Peyer's patch (tissue), 4 donors: ENCODE measurements at places on chromosomes 12 and 14. TPM values are rescaled to one million over a fixed set of nuclear protein-coding genes. Genes with fewer than 3 reads are reported as not detected.

DNA sequence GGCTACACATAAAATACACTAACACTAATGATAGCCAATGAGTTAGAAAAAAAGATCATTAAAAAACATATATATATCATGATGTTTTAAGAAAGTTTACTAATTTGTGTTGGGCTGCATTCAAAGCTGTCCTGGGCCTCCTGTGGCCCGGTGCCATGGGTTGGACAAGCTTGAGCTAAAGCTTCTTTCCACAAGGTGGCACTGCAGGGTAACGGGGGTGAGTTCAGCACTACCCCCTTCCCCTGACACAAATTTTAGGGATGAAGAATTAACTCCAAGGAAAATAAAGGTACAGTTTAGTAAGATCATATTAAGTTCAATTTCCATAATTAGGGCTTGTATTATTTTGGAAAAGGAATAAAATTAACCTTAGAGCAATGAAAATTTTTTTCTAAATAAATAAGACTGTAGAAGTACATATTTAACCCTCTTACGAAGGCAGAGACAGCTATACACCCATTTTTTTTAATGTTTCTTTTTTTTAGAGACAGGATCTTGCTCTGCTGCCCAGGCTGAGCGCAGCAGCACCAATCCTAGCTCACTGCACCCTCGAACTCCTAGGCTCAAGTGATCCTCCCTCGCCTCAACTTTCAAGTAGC, 38.9 kb downstream of the PPP1R13B start:
- H3K4me1 ChIP-seq = no peaks in the 10 kb centered on the region
- H3K36me3 ChIP-seq = no peaks in the 10 kb centered on the region
- peak; percentile 57 for DNase-seq
- no peaks in the 10 kb centered on the region for H3K27me3 ChIP-seq

TAS2R31 gene
- 13.2 TPM for total RNA-seq

GRCh38 chr12:13981296-13981962, at the start of gene GRIN2B:
Gene GRIN2B, minus strand, starts transcription at chr12:13981602. Its CDS starts 115,394 bp downstream, at chr12:13866208.
- peak within 1 kb of the TSS; percentile 31 for H3K4me3 ChIP-seq
- no peaks in the 10 kb centered on the region for H3K4me1 ChIP-seq
- no peaks in the 10 kb centered on the region for H3K27me3 ChIP-seq
- H3K36me3 ChIP-seq = no peaks in the 10 kb centered on the region

ZDHHC22 gene
- total RNA-seq = not detected

ZC3H10 gene
- total RNA-seq = 2.0 TPM

DNA sequence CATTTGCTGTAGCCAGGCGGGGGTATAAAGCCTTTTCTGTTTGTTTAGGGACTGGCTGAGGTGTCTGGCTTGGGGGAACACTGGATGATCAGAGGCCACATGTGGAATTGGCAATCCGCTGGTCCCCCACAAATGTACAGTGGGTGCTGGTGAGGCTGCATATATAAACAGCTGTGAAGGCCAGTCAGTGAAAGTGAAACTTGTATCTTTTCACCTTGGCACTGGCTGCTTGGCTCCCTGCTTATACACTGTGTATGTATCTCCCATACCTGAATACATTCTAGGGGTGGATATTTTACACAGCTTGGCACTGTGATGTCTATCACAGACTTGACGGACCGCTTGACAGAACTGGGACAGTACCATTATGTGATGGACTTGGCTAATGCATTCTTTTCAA, 246.8 kb upstream of the AVPR1A start:
- DNase-seq = no peak
- H3K27me3 ChIP-seq = no peaks in the 10 kb centered on the region
- H3K4me3 ChIP-seq = no peak overlapping the region

GRCh38 chr12:128661226-128661569, 162.6 kb downstream of the SLC15A4 start:
- peaks cover 8% of the 10 kb centered on the region for H3K4me1 ChIP-seq
- no peaks in the 10 kb centered on the region for H3K36me3 ChIP-seq
- H3K4me3 ChIP-seq = no peak overlapping the region
- DNase-seq = no peak

DNA sequence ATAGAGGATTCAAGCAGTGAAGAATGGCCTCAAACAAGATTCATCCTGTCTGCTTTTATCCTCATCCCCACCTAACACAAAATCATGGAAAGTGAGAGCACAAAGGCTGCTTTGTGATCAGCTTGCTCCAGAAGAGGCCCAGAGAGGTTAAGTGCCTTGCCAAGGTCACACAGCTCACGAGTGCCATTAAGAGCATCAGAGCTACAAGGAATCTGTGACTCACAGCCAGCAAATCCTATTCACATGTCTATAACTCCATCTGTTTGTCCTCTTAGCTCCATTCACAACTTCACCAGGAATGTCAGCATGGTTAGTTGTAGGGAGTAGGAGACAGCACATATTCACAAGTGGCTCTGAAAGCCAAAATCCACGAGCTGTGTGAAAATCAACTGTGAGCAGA, 79.8 kb downstream of the TTC9 start:
- no peaks in the 10 kb centered on the region for H3K4me1 ChIP-seq
- H3K27me3 ChIP-seq = no peaks in the 10 kb centered on the region
- H3K27ac ChIP-seq = no peak overlapping the region
- no peak overlapping the region for H3K4me3 ChIP-seq

DNA sequence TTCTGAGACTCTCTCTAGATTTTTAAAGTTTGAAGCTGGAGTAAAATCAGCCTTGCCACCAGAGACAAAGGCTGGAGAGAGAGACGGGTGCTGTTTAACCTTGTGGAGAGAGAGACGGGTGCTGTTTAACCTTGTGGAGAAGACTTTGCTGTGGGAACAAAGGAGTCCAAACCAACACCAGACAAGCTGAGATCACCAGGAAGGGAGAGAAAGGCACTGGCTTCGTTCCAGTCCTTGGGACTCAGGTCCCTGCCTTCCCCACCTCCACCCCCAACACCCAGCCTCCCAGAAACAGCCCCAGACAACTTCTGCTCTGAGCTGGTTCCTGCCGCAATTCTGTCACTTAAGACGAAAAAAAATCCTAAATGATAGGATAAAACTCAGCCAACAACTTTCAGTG, 1389.3 kb downstream of the AACS start:
- H3K4me1 ChIP-seq = no peaks in the 10 kb centered on the region
- H3K36me3 ChIP-seq = no peaks in the 10 kb centered on the region
- DNase-seq = no peak
- H3K27ac ChIP-seq = no peak overlapping the region
- no peaks in the 10 kb centered on the region for H3K27me3 ChIP-seq
- no peak overlapping the region for H3K4me3 ChIP-seq

DNA sequence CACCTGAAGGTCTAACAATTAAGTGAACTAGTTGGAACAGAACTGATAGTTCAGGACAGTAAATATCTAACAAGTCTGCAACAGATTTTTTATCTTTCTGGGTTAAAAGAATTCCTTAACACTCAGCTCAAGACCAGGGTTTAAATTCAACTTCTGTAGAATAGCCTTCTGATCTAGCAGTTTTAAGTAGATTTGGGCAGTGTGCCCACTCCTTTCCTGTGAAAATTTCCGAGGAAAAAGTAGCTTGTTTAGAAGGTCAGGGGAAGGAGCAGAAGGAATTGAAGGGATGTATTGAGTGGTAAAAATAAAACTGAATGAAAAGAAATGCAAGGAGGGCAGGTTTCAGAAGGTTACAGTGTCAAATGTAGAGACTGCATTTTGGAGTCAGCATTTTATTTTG, 45.8 kb downstream of the ATL1 start:
- no peak overlapping the region for H3K4me3 ChIP-seq
- H3K27me3 ChIP-seq = no peaks in the 10 kb centered on the region
- no peaks in the 10 kb centered on the region for H3K4me1 ChIP-seq
- no peak overlapping the region for H3K27ac ChIP-seq

DNA sequence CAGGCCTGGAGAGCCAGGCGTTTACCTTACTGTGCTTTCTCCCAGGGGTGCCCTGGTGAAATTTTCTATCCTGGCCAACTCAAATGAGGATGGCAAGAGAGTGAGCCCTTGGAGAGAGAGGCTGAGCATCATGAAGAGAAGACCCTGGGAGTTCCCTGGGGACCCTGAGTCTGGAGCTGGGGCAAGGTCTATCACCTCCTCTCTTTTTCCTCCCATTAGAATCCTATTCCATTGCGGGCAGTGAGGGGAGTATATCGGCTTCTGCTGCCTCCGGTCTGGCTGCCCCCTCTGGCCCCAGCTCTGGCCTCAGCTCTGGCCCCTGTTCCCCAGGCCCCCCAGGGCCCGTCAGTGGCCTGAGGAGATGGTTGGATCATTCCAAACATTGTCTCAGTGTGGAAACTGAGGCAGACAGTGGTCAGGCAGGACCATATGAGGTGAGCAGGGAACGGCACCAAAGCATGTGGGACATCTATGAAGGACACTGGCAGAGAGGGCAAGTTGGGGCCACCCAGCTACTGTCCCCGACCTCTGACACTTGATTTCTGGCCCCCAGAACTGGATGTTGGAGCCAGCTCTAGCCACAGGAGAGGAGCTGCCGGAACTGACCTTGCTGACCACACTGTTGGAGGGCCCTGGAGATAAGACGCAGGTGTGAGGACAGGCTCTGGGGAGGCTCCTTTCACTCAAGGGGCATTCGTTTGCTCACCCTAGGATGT, 1.6 kb downstream of the ARHGEF25 start:
- no peak overlapping the region for H3K4me3 ChIP-seq
- H3K4me1 ChIP-seq = peaks cover 12% of the 10 kb centered on the region
- no peaks in the 10 kb centered on the region for H3K27me3 ChIP-seq
- no peak overlapping the region for H3K27ac ChIP-seq

LMBR1L gene
- total RNA-seq = 80.4 TPM

HOXC9 gene
- 1.9 TPM for total RNA-seq

DNA sequence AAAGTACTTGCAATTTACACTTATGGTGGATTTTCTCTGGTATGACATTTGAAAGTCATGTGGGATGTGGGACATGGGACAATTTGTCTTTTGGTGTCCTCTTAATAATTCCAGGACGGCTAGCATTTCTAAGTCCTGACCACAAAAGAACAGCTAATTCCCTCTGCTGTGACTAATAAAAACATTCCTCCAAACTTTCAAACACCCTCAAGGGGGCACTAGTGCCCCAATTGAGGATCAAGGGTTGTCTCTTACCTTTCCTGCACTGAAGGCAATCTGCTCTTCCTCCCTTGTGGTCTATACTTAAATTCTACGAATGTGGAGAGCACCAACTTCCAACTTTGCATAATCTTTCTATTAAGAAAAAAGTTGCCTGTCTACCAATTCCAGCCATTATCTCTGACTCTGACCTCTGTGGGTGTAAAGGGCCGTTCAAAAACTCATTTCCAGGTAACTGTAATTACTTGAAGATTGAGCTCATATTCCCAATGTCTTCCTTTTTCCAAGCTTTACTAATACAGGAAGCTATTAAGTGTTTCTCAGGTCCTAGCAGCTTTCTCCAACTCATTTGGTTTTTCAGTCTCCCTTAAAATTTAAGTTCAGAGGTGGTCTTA, 210.2 kb downstream of the PTPRO start:
- H3K27me3 ChIP-seq = no peaks in the 10 kb centered on the region
- no peak overlapping the region for H3K4me3 ChIP-seq
- no peaks in the 10 kb centered on the region for H3K4me1 ChIP-seq
- peak; percentile 41 for DNase-seq
- no peaks in the 10 kb centered on the region for H3K36me3 ChIP-seq
- H3K27ac ChIP-seq = no peak overlapping the region

DNA sequence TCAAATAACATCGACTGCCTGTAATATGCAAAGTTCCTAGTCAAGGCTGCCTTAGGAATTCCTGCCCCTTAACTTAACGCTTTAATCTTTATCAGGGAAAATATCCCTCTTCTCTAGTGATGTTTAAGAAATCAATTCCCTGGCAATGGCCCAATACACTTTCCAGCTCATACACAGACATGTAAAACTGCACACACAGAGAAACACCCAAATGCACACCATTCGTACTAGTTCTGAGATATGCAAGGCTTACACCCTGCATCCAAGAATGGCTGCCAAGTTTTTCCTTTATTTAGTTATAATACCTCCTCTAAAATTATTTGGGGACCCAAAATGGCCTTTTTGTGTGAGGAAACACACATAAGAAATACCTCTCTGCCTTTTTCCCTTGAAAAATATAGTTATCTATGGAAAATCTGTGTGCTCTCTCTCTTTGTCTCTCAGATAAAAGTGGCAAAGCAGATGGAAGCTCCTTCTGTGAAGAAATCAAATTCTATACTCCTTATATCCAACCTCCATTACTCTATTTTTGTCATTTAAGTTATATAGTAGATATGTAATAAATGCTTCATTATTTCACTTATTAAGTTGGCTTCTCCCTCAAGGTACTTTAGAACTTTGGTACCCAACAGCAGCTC, 120.0 kb upstream of the MDM1 start:
- H3K4me1 ChIP-seq = no peaks in the 10 kb centered on the region
- H3K27me3 ChIP-seq = no peaks in the 10 kb centered on the region
- H3K4me3 ChIP-seq = no peak overlapping the region
- DNase-seq = no peak
- peak overlapping the region; percentile 76 for H3K27ac ChIP-seq
- no peaks in the 10 kb centered on the region for H3K36me3 ChIP-seq

NRIP2 gene
- total RNA-seq = not detected

MYH6 gene
- not detected for total RNA-seq

- H3K27ac ChIP-seq = no peak overlapping the region
- no peaks in the 10 kb centered on the region for H3K27me3 ChIP-seq
- no peak overlapping the region for H3K4me3 ChIP-seq
- H3K36me3 ChIP-seq = no peaks in the 10 kb centered on the region
- no peak for DNase-seq
These were observed 315.3 kb downstream of the MED13L start for GRCh38 chr12:115962216-115962615.

DNA sequence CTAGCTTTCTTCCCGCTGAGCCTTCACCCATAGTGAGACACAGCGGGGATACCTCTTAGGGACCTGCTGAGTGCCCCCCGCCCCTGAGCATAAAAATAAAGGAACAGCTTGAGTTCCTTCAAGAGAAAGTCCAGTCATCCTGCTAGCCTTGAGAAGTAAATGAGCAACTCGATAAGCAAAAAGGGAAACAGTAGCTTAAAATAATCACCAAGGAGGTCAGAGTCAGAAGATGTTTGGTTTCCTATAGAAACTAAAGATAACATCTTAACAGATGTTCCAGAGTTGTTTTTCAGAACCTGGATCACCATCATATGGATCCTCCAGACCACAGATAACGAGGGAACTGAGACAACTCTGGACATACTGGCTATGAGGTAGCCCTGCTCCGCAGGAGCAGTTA, 94.0 kb downstream of the BCAT1 start:
- H3K4me1 ChIP-seq = no peaks in the 10 kb centered on the region
- H3K4me3 ChIP-seq = no peak overlapping the region
- H3K36me3 ChIP-seq = no peaks in the 10 kb centered on the region
- no peak overlapping the region for H3K27ac ChIP-seq
- H3K27me3 ChIP-seq = no peaks in the 10 kb centered on the region

GUCY2C gene
- total RNA-seq = 107 TPM
